ENCODE measurements at places on chromosomes 7 and 10. TPM values are rescaled to one million over a fixed set of nuclear protein-coding genes. Genes with fewer than 3 reads are reported as not detected.

The HPSE2 gene
- total RNA-seq: not detected

The SLC4A2 gene
- 62.9 TPM for total RNA-seq

The INPP5F gene
- total RNA-seq: 4.9 TPM

The STOX1 gene
- total RNA-seq: 0.33 TPM

The PPP1R9A gene
- total RNA-seq: 27.6 TPM

The PRKG1 gene
- 38.9 TPM for total RNA-seq

The CFAP58 gene
- total RNA-seq: 3.5 TPM

The FANK1 gene
- total RNA-seq: 0.30 TPM

The DEPP1 gene
- total RNA-seq: 27.5 TPM

The FKBP6 gene
- not detected for total RNA-seq

The LRIT1 gene
- not detected for total RNA-seq

The ABCA13 gene
- not detected for total RNA-seq

The ECHDC3 gene
- 88.5 TPM for total RNA-seq

The FAS gene
- total RNA-seq: 3.7 TPM

The CTTNBP2 gene
- 1.2 TPM for total RNA-seq

The OR2A7 gene
- 0.16 TPM for total RNA-seq

The ANKRD61 gene
- not detected for total RNA-seq

The SFTPA2 gene
- not detected for total RNA-seq

The NKX2-3 gene
- not detected for total RNA-seq

The ATG9B gene
- total RNA-seq: not detected

The ITGA8 gene
- total RNA-seq: 1.7 TPM

The SKIDA1 gene
- total RNA-seq: 2.7 TPM

The GNAT3 gene
- not detected for total RNA-seq

The TMEM273 gene
- total RNA-seq: 29.0 TPM

All from left ventricle myocardium inferior (tissue), 1 donor.